ENCODE measurements at places on chromosomes 5 and 9.

GRCh38 chr5:169272731-169273427, 28.1 kb downstream of the SLIT3 start:
- no peak for DNase-seq

DNA sequence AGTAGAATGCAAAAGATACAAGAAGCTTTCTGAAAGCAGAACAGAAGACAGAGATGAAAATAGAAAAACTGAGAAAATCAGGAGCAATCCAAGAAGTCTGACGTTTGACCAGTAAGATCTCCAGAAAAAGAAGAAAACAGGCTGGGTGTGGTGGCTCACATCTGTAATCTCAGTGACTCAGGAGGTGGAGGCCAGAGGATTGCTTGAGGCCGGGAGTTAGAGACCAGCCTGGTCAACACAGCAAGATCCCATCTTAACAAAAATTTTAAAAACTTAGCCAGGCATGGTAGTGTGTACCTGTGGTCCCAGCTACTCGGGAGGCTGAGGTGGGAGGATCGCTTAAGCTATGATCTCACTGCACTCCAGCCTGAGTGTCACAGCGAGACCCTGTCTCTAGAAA, 15.9 kb downstream of the RETREG1 start:
- no peak for DNase-seq

DNA sequence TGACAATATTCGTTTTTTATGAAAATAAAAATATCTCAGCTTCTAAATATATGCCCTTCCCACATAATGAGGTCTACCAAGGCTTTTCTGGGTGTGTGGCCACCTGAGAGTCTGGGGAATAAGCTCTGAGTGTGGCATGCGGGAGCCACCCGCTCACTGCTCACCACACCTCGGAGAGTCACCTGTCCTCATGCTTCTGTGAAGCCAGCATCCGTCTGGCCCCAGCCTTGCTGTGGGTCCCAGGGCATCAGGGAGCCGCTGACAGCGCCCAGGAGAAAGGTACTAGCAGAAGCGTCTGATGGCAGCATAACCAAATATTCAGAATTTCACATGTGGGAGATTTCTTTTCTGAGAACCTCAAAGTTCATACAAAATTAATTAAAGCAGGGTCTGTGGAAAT, 133.2 kb upstream of the IRX4 start:
- no peak for DNase-seq

- DNase-seq = no peak
Observed at GRCh38 chr5:172385707-172386106, 68.6 kb downstream of the SH3PXD2B start.

DNA sequence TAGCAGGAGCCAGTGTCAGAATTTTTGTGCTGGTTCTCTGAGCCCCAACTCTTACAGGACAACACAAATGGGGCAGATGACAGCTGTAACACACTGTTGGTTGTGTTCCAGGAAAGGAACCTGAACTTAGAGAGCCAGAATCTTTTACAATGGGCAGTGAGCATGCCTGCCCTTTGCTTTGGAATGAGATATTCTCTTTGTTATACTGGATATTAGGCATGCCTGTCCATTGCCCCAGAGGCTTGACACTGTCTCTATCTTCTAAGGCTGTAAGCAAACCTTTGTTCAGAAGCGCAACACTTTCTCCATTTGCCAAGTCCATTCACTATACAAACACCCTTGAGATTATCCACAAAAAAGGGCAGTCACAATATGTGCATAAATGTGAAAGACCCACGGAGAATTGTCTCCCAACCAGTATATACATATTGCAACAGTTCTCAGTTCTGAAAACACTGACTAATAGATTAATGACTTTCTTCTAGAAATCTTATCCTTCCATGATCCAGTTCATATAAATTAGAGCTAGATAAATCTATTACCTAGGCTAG, 26.3 kb upstream of the CEP120 start:
- no peak for DNase-seq

GRCh38 chr5:53099546-53099945, 10.0 kb downstream of the MOCS2 start:
- DNase-seq = no peak

GRCh38 chr9:127768698-127769097, 9.8 kb downstream of the SH2D3C start:
- DNase-seq = no peak

- DNase-seq = no peak
Observed at GRCh38 chr9:73009649-73010288, 56.9 kb upstream of the ALDH1A1 start.

Data from stimulated activated CD8-positive, alpha-beta memory T cell treated with anti-CD3 and anti-CD28 coated beads, Interleukin-4, amount 100 ng/mL, for 48 hours (primary cell).